ENCODE measurements at places on chromosomes 12 and 14. TPM values are rescaled to one million over a fixed set of nuclear protein-coding genes. Genes with fewer than 3 reads are reported as not detected.

GRCh38 chr14:104980611-104981531 is 2.7 kb upstream of the AHNAK2 start:
- DNase-seq, result no peak
- H3K4me3 ChIP-seq, result no peak overlapping the region
- no peaks in the 10 kb centered on the region for H3K36me3 ChIP-seq
- no peaks in the 10 kb centered on the region for H3K27me3 ChIP-seq

DNA sequence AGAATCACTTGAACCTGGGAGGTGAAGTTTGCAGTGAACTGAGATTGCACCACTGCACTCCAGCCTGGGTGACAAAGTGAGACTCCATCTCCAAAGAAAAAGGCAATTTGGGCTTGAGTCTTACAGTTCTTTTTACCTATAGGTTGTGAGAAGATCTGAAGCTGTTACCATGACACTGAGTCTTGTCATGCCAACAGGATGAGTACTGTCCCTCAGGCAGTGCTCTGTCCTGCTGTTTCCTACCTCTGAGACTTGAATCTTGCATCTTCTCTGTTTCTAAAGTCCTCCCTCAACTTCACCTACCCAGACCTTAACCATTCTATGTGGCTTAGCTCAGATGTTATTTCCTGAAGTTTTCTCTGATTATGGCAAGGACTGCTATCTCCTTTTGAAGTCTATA is 400.8 kb upstream of the PRICKLE1 start:
- no peak overlapping the region for H3K4me3 ChIP-seq
- no peaks in the 10 kb centered on the region for H3K36me3 ChIP-seq
- no peaks in the 10 kb centered on the region for H3K27me3 ChIP-seq
- DNase-seq, result no peak
- H3K27ac ChIP-seq, result no peak overlapping the region

DNA sequence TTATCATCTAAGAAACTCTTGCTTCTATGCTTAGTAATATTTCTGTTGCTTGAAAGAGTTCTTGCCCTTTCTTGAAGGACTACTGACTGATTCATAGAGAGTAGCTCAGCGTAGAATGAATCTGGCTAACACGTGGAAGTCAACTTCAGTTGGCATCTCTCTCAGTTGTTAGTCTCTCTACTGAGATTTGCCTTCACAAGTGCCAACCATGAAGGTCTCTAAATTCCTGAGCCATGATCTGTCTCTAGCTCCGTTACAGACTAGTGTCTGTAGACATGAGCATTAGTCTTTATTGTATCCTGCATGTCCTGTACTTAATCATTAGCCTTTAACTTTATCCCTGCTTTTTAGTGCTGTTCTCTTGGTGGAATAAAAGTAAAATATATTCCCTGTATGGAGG is 19.1 kb upstream of the ALX1 start:
- no peak overlapping the region for H3K4me3 ChIP-seq
- H3K27me3 ChIP-seq, result no peaks in the 10 kb centered on the region
- H3K4me1 ChIP-seq, result no peaks in the 10 kb centered on the region
- H3K27ac ChIP-seq, result no peak overlapping the region

Gene CELA1
- total RNA-seq, result not detected

Gene PPM1H
- total RNA-seq, result 3.0 TPM

Gene INSM2
- not detected for total RNA-seq

- H3K4me1 ChIP-seq, result peaks cover 33% of the 10 kb centered on the region
- DNase-seq, result no peak
- no peak overlapping the region for H3K27ac ChIP-seq
- peak overlapping the region; percentile 51 for H3K4me3 ChIP-seq
- no peaks in the 10 kb centered on the region for H3K36me3 ChIP-seq
- H3K27me3 ChIP-seq, result peaks cover 98% of the 10 kb centered on the region
These were observed 5.0 kb upstream of the HOXC9 start for GRCh38 chr12:53995002-53995377.

Gene MYO1A
- total RNA-seq, result 1.1 TPM

DNA sequence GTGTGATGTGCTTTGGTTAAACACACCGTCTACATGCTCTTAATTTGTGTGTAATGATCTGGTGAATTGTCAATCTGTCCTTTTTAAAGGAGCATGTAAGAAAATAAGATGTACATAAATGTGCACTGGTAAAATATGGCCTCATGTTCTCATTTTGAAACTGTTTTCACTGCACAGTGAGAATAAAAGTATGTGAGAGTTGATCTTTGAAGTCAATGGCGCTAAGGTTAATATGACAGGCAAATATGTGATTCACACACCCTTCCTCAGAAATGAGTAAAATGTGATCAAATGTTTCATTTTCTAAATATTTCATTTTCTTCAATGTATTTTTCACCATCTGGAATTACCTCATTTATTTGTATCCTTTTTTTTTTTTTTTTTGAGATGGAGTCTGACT is 8.3 kb upstream of the RNU6-7 start:
- no peaks in the 10 kb centered on the region for H3K27me3 ChIP-seq
- no peak overlapping the region for H3K4me3 ChIP-seq
- no peaks in the 10 kb centered on the region for H3K36me3 ChIP-seq
- no peak overlapping the region for H3K27ac ChIP-seq

Gene SALL2
- 19.6 TPM for total RNA-seq

- no peak overlapping the region for H3K4me3 ChIP-seq
- H3K4me1 ChIP-seq, result peaks cover 17% of the 10 kb centered on the region
- no peaks in the 10 kb centered on the region for H3K36me3 ChIP-seq
- no peak overlapping the region for H3K27ac ChIP-seq
These were observed 9.2 kb upstream of the TIGAR start for GRCh38 chr12:4311776-4312175.

Gene SRGAP1
- 15.4 TPM for total RNA-seq

Gene TTC6
- not detected for total RNA-seq

GRCh38 chr14:76328457-76329137 is 47.3 kb upstream of the ESRRB start:
- no peaks in the 10 kb centered on the region for H3K36me3 ChIP-seq
- no peak overlapping the region for H3K27ac ChIP-seq
- H3K4me3 ChIP-seq, result no peak overlapping the region
- DNase-seq, result no peak

Gene GPR132
- total RNA-seq, result 2.5 TPM

GRCh38 chr12:86551146-86551571 is 295.0 kb upstream of the MGAT4C start:
- H3K27ac ChIP-seq, result no peak overlapping the region
- no peaks in the 10 kb centered on the region for H3K36me3 ChIP-seq
- no peaks in the 10 kb centered on the region for H3K4me1 ChIP-seq
- H3K4me3 ChIP-seq, result no peak overlapping the region

DNA sequence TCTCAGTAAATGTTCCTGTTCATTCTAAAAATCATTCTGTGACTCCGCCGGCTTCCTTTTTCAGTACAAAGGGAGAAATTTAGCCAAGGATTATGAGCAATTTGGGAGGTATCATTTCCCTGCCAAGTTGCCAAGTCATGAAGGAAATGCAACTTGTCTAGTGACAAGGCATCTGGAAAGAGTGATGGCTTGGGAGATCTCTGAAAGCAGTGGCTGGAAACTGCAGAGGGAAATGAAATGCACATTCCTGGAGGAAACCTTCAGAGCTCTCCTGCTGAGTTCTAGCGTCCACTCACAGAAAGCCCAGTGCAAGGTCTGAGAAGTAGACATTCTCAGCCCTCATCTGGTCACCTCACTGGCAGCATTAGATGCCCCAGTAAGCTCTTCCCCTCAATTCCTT is 91.7 kb downstream of the GALC start:
- no peak overlapping the region for H3K27ac ChIP-seq
- no peak overlapping the region for H3K4me3 ChIP-seq
- H3K36me3 ChIP-seq, result no peaks in the 10 kb centered on the region
- no peaks in the 10 kb centered on the region for H3K4me1 ChIP-seq

- H3K36me3 ChIP-seq, result no peaks in the 10 kb centered on the region
- H3K27me3 ChIP-seq, result no peaks in the 10 kb centered on the region
- H3K4me1 ChIP-seq, result no peaks in the 10 kb centered on the region
- H3K4me3 ChIP-seq, result no peak overlapping the region
- DNase-seq, result no peak
- no peak overlapping the region for H3K27ac ChIP-seq
These were observed 29.5 kb downstream of the SLC25A21 start for GRCh38 chr14:37142835-37143401.

- H3K4me1 ChIP-seq, result peaks cover 12% of the 10 kb centered on the region
- H3K4me3 ChIP-seq, result no peak overlapping the region
- H3K27me3 ChIP-seq, result no peaks in the 10 kb centered on the region
- no peak for DNase-seq
- no peaks in the 10 kb centered on the region for H3K36me3 ChIP-seq
- H3K27ac ChIP-seq, result no peak overlapping the region
These were observed 157.4 kb upstream of the PRMT8 start for GRCh38 chr12:3333583-3333982.

Gene WASHC4
- 59.0 TPM for total RNA-seq

DNA sequence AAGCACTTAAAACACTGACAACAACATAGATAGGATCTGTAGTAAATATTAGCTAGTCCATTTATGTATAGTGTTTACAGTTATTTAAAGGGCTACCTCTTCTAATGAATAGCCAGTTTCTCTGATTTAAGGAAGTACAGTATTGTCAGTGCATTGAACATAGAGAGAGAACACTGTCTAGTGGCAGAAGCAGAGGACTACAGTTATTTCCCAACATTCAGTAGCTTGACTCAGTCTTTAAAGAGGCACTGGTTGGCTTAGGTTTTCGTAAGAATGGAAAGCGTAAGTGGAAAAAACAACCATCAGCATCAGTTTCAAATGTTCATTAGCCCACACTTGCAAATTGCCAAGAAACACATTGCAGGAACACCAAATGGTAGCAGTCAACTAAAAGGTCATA is 125.0 kb upstream of the HMGA2 start:
- no peak overlapping the region for H3K4me3 ChIP-seq
- H3K4me1 ChIP-seq, result peaks cover 10% of the 10 kb centered on the region
- DNase-seq, result no peak
- H3K27me3 ChIP-seq, result no peaks in the 10 kb centered on the region
- no peaks in the 10 kb centered on the region for H3K36me3 ChIP-seq
- no peak overlapping the region for H3K27ac ChIP-seq

Gene PMCH
- not detected for total RNA-seq

Gene NRIP2
- 1.8 TPM for total RNA-seq

GRCh38 chr14:72902801-72903530 is 9.1 kb upstream of the DPF3 start:
- no peaks in the 10 kb centered on the region for H3K36me3 ChIP-seq
- H3K4me3 ChIP-seq, result no peak overlapping the region
- no peak overlapping the region for H3K27ac ChIP-seq
- peaks cover 32% of the 10 kb centered on the region for H3K4me1 ChIP-seq

DNA sequence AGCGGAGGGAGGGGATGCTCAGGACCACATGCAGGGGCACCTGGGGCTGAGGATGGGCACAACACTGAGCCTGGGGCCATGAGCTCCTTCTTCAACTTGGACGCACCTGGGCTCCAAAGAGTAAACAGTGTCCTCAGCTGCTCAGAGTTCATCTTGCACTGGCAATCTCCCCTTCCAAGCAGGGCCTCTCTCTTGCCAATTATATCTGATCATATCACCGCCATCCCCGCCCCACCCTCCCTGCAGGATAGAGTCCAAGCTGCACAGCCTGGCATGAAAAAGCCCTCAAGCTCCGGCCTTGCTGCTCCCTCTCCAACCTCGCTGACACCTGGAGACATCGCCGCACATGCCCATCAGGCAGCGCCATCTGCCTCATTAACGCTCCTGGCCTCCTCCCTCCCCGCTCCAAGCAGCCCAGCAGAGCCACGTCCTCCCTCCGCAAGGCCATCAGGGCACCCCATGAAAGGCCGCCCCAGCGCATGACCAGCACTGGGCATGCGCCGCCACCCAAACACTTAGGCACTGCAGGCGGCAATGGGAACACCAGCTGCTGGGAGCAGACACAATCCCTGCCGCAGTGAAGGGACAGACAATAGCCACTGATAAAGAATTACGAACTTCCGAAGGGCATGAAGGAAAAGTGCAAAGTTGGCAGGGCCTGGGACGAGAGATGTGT is 88.8 kb downstream of the CHGA start:
- H3K36me3 ChIP-seq, result no peaks in the 10 kb centered on the region
- no peak for DNase-seq
- H3K27me3 ChIP-seq, result no peaks in the 10 kb centered on the region
- H3K27ac ChIP-seq, result peak overlapping the region; percentile 84
- H3K4me1 ChIP-seq, result peaks cover 100% of the 10 kb centered on the region

Gene ZDHHC22
- total RNA-seq, result not detected

Gene NPFF
- total RNA-seq, result not detected

DNA sequence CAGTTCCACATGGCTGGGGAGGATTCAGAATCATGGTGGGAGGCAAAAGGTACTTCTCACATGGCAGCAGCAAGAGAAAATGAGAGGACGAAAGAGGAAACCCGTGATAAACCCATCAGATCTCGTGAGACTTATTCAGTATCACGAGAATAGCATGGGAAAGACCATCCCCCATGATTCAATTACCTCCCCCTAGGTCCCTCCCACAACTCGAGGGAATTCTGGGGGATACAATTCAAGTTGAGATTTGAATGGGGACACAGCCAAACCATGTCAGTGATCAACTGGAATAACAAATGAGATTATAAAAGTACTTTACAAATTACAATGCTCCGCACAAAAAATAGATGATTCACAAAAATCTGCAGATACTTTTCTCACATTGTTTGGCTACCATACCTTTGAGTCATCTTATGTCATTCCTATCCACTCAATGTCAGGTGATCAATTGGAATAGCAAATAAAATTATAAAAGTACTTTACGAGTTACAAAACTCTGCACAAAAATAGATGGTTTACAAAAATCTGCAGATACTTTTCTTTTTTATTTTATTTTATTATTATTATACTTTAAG is 338.9 kb downstream of the C12orf50 start:
- no peak overlapping the region for H3K4me3 ChIP-seq
- no peaks in the 10 kb centered on the region for H3K36me3 ChIP-seq
- H3K4me1 ChIP-seq, result peaks cover 7% of the 10 kb centered on the region

Gene KRT73
- total RNA-seq, result not detected

- H3K4me1 ChIP-seq, result peaks cover 28% of the 10 kb centered on the region
- H3K36me3 ChIP-seq, result no peaks in the 10 kb centered on the region
- H3K4me3 ChIP-seq, result no peak overlapping the region
- H3K27me3 ChIP-seq, result no peaks in the 10 kb centered on the region
- H3K27ac ChIP-seq, result peak overlapping the region; percentile 71
These were observed 1.2 kb upstream of the HVCN1 start for GRCh38 chr12:110690127-110690430.

Gene PTPN6
- 15.4 TPM for total RNA-seq

GRCh38 chr12:69569236-69569635 is 16.0 kb upstream of the CCT2 start:
- peaks cover 43% of the 10 kb centered on the region for H3K36me3 ChIP-seq
- no peak for DNase-seq
- no peaks in the 10 kb centered on the region for H3K4me1 ChIP-seq

GRCh38 chr12:89662623-89663022 is 46.0 kb downstream of the ATP2B1 start:
- no peaks in the 10 kb centered on the region for H3K36me3 ChIP-seq
- no peak overlapping the region for H3K4me3 ChIP-seq
- no peaks in the 10 kb centered on the region for H3K27me3 ChIP-seq
- H3K27ac ChIP-seq, result no peak overlapping the region

Data from esophagus muscularis mucosa (tissue), 4 donors.